Mucosa of descending colon (tissue), 3 donors: ENCODE measurements at places on chromosomes 6 and 20.
A peak's percentile ranks its signal among the peaks of the same experiment; 100 is the strongest.

DNA sequence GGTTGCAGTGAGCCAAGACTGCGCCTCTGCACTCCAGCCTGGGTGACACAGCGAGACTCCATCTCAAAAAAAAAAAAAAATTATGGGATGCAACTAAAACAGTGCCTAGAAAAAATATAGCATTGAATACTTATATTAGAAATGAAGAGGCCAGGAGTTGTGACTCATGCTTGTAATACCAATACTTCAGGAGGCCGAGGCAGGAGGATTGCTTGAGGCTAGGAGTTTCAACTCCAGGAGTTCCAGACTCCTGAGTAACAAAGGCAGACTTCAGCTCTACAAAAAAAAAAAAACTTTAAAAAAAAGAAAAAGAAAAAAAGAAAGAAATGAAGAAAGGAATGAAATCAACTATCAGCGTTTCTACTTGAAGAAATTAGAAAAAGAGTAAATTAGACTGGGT lies 17.1 kb upstream of the GJA1 start:
- no peak for DNase-seq

DNA sequence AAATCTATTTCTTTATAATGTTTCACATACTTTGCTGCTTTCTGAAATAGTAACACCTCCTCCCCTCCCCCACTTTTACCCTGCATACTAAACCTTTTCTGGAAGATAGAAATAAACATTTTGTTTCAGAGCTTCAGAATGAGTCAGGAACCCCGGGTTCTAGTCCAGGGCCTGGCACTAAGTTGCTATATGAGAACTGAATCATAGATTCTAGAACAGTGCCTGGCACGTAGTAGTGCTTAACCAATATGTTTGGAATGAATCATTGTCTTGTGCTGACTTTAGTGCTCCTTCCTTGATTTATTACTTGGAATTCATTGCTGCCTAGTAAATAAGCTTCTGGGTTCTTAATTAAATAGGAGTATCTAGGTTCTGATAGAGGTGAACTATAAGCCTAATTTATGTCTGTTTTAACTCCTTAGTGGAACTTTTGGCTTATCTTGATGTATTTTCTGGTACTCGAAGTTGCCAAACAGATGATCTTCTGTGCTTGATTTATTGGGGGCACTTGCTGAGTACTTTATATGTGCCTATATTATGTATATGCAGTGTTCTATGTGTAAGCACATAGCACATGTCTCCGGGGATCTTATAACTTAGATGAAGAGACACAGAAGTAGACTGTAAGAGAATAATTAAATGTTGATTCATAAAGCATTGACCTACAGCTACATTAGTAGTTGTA lies 18.6 kb downstream of the TAB2 start:
- DNase-seq: no peak

DNA sequence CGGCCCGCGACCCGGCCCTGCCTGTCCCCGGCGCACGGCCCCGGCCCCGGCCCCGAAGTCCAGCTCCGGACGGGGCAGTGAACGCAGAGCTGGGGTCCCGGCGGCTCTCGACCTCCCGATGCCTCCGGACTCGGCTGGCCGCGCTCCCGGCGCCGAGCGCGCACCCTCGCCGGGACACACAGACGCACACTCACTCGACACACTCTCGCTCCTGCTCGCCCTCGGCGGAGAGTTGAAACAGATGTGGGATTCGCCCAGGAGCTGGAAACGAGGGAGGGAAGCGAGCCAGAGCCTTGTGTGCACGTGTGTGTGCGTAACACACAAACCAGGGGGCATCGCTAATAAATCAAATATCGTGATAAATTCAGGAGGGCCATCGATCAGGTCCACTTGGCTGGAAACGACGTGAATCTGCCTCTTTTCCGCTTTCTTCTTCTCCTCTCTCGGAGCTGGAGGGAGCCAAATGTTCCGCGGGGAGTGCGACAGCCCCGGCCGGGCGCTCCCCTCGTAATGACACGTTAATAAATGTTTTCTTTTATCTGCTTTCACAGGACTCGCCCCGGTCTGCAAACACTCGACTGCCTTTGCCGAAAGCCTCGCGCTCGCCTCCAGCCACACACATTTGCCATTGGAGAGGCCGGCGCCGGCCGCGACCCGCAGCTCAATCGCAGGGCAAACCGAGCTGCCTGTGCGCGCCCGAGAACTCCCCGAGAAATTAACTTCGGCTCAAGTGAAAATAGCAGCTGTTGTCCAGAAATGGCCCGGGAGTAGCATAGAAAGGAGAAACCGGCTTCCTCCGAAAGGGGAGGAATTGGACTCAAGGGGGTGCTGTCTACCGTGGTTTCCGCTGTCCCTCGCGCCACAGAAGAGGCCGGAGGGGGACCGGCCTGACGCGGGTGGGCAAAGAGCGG lies 828 bp upstream of the SULF2 start:
- DNase-seq: peak; percentile 76

- no peak for DNase-seq
Observed at GRCh38 chr6:4632421-4632820, 143.8 kb upstream of the CDYL start.

DNA sequence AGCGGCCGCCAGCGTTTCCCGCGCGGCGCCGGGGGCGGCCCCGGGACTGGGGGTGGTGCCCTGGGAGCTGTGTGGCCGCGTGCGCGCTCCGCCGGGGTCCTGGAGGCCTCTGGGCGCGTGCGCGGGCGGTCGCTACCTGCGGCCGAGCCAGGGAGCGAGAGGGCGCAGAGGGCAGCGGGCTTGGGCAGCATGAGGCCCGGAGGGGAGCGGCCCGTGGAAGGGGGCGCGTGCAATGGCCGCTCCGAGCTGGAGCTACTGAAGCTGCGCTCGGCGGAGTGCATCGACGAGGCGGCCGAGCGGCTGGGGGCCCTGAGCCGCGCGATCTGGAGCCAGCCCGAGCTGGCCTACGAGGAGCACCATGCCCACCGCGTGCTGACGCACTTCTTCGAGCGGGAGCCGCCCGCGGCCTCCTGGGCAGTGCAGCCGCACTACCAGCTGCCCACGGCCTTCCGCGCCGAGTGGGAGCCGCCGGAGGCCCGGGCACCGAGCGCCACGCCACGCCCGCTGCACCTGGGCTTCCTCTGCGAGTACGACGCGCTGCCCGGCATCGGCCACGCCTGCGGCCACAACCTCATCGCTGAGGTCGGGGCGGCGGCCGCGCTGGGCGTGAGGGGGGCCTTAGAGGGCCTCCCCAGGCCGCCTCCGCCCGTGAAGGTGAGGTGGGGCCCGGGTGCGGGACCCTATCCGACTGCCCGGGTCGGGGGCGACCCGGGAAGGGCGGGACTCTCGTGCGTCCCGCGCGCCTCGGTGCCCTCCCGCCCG lies at the start of gene PM20D2:
Gene PM20D2 (plus strand): TSS at position 100 of the 762 bp plus-strand sequence. CDS start 90 bp downstream, at position 190.
- DNase-seq: peak; percentile 81

- DNase-seq: peak; percentile 56
Observed at GRCh38 chr6:89433252-89434149, 549 bp downstream of the ANKRD6 start.
